Placental epithelial cell (primary cell): ENCODE measurements at places on chromosomes 12 and 14. TPM values are rescaled to one million over a fixed set of nuclear protein-coding genes. Genes with fewer than 3 reads are reported as not detected.

Gene DCAF5
- total RNA-seq: 33.8 and 49.1 TPM in 2 replicates

Gene KRT83
- total RNA-seq: not detected in 2 replicates

Gene RAPGEF3
- total RNA-seq: 3.6 and 5.1 TPM in 2 replicates

Gene CABP1
- 0.33 TPM in 1 of 2 replicates, not detected in the other for total RNA-seq

Gene CRY1
- total RNA-seq: 12.4 and 18.1 TPM in 2 replicates

Gene KRT71
- total RNA-seq: under 0.01 and 0.22 TPM in 2 replicates

Gene CRIP1
- total RNA-seq: 5.5 and 9.8 TPM in 2 replicates

Gene TIMM9
- total RNA-seq: 28.7 and 45.1 TPM in 2 replicates
